GM19239 (cell line): ENCODE measurements at places on chromosomes 16 and 17.

DNA sequence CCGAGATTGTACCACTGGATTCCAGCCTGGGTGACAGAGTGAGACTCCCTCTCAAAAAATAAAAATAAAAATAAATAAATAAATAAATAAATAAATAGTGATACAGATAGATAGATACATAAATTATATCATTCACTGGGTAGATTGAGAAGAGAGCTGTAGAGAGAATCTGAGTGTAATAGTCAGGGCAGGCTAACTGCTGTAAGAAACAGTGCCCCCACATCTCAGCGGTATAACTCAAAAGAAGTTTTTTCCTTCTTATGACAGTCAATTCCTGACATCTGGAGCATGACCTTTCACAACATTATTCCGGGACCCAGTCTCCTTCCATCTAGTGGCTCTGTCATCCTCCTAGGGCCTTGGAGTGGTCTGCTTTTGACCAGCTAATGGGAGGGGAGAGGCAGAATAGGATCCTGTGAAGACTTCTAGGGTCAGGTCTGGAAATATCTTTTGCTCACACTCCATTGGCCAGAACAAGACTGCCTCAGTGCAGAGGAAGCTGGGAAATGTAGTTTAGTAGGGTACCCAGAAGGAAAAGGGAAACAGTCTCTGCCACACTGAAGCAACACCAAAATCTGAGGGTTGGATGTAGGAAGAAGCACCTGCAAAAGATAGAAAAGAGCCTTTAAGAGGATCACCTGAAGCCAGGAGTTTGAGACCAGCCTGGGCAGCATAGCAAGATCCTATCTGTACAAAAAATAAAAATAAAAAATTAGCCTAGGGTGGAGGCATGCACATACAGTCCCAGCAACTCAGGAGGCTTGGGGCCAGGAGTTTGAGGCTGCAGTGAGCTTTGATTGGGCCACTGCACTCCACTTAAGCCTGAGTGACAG lies 3.0 kb upstream of the QPRT start:
- no peak for DNase-seq

DNA sequence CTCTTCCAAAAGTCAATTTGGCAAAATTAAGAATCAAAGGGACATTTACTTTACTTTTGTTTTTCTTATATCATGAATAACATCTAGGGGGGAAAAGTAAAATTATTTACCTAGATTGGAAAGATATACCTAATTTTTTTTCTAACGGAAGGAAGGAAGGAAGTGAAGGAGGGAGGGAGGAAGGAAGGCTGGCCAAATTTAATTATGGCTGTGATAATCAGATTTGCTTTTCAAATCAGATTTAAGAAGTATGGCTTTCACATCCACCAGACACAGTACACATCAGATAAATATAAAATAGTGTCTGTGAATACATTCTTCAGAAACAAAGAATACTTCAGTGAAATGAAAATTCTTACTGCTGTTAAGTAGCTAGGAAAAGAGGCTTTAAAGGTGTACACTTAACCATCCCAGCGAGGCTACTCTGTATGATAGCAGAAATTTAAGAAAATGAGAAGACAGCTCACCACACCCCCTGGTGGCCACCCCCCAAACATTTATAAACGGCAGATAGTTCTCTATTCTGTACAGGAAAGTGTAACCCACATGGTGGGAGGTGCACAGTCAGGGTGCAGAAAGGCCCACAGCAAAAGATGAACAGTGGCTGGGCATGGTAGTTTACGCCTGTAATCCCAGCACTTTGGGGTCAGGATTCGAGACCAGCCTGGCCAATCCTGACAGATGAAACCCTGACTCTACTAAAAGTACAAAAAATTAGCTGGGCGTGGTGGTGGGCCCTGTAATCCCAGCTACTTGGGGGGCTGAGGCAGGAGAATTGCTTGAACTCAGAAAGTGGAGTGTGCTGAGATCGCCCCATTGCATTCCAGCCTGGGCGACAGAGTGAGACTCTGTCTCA lies 150.8 kb downstream of the SSH2 start:
- DNase-seq, result peak; percentile 50

- no peak for DNase-seq
Observed at GRCh38 chr17:488993-489757, 136.6 kb upstream of the RPH3AL start.

DNA sequence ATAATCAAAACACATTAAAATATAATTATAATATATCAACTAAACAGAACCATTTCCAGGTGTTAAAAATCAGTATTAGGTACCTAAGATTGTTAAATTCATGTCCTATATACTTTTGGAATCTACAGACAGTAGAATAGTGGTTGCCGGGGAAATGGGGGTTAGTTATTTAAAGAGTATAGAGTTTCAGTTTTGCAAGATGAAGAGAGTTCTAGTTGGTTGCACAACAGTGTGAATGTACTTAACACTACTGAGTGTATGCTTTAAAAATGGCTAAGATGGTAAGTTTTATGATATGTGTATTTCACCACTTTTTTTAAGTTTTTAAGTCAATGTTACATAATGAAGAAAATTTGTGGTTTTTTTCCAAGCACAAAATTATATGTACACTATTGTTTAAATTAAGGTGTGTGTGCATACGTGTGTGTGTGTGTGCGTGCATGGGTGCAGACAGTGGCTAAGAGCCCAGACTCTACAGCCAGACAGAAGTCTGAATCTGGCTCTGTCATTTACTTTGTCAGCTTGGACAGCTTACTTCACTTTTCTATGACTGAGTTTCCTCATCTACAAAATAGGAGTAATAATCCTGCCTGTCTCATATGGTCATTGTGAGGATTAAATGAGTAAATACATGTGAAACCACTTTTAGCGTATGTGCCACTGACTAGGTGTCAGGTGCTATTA lies 25.3 kb upstream of the PHAF1 start:
- DNase-seq, result no peak

DNA sequence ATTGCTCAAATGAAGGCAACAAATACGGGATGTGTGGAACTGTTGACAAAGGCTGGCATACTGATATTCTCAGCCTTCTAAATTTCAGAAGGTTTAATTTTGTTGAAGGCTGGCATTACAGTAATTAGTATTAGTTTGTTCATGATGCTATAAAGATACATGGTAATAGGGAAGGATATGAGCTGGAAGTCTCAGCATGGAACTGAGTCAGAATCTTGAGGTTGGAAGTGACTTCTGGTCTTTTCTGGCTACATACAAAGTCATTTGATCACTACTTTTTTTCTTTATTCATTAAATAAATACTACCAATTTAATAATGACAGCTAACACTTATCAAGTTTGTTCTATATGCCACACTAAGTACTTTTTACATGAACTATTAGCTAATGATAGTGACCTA lies 22.6 kb downstream of the RABEP1 start:
- no peak for DNase-seq

DNA sequence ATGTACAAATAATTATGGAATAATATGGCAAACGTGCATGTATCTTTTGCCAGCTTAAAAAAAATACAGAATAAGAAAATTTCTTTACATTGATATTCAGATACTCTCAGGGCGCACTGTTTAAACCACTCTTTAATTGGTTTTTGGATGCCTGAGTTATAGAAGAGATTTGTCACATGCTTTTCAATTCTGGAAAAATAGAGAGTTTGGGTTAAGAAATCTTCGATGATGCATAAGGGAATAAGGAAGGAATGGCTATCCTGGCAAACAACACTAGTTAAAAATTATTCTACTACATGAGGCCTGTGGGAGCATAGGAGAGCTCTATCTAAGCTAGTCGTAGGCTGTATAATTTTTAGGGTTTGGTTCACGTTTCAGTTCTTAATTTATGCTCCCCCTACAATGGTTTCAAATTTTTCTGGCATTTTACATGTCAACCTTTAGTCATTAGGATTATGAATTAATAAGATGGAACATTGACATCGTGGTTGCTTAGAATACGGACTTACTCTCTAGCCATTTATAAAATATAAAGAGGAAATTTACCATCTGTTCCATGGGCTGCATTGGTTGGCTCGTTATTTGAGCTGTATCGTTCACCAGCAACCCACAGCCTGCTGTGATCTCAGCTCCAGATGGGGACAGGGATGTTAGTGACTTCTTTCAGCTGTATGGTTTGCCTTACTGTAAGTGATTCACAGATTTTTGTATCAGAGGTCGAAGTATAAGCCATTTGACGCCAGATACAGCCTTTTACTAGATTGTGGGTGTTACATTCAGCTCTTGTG lies 15.9 kb downstream of the NARF start:
- DNase-seq, result no peak

GRCh38 chr16:70331588-70332358 lies 14.9 kb upstream of the DDX19A start:
- no peak for DNase-seq

DNA sequence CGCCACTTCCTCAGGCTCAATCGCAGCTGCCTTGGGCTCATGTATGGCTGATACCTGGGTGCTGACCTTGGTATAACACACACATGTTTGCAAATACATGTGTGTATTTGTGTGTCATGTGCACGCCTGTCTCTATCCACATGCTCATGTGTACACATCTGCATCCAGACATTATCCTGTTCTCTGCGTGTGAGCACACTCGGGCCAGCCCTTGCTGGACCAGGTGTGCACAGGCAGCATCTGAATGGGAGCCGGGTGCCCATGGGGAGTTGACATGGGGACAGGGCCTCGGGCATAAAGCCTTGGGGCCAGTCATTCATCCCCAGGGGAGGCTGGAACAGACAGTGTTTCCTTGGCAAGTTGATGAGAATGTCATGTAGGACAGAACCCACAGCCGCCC lies 29.1 kb upstream of the CRHR1 start:
- no peak for DNase-seq

GRCh38 chr16:86570558-86571529 lies 4.2 kb downstream of the FOXC2 start:
- no peak for DNase-seq

GRCh38 chr17:45222014-45222288 lies 266 bp downstream of the FMNL1 start:
- no peak for DNase-seq

DNA sequence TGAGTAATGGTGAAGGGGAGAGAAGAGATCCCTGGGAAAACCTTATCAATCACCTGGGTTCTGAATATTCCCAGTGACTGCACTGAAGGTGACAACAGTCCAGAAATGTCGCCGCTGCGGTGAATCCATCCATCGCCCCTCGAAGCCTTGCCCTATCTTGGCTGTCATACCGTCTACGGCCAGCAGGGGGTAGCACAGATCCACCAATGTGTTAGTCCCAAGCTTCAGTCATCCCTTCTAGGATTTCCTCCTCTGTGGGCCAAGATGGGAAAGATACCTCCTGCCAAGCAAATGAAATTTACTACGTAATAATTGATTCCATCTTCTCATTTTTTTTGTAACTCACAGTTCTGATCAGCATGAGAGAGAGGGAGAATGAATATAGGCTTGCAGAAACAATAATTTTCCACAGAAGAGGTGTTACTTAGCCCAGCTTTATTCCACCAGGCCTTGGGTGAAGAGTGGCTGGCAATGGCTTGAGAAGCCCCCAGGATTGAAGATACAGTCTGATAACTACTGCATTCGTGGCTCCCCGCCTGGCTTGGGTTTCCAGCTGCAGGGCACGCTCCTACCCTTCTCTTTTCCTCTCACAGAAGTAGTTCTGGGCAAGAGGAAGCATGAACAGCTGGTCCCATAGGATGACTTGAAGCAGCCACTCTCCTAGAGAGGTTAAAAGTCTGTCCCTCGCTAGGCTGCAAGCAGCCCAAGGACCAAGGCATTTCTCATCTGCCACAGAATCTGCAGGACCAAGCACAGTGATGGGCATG lies 2.6 kb upstream of the FMNL1 start:
- no peak for DNase-seq

DNA sequence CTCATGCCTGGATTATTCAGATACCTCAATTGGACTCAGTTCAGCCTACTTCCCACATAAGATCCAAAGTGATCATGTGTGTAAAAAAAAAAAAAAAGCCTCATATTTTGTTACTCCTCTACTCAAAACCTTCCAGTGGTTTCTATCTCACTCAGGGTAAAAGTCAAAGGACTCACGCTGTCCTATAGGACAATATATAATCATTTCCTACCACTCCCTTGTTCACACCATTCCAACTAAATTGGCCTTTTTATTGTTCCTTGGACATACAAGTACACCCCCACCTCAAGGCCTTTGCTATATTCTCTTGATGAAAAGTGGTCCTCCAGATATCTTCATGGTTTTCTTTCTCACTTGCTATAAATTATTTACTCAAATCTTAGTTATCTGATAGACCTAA lies 99.2 kb downstream of the USP32 start:
- no peak for DNase-seq

DNA sequence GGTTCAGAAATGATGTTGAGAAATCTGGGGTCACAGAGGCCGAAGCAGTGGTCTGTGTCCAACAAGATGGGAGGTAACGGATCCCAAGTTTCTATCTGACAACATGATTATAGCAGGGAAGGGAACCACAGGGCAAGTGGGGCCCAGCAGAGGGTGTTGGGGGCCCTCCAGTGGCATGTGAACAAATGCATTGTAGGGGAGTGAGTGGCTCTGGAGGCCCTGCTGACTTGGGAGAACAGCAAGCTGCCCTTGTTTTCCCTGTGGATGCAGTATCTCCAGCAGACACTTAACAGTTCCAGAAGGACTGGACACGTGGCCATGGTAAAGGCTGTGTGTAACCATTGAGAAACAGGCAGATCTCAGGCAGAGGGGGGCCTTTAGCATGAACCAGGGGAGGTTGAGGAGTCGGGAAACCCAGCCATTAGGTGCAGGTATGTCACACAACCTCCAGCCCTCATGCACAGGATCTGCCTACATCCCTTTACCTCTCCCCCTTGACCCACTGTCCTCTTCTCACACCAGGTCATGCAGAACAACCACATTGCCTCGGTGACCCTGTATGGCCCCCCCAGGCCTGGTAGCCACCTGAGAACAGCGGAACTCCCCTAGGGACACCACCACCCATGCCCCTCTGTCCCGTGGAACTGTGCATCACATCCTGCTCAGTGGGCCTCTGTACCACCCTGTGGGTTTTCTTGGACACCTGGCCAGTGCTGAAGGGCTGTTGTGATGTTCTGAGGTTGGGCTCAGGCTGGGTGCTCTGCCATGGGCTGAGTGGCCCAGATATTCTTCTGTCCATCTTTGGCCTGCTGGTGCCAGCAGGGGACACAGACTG lies 4.1 kb downstream of the B3GNT9 start:
- no peak for DNase-seq

GRCh38 chr17:27854163-27854562 lies 39.0 kb downstream of the LYRM9 start:
- no peak for DNase-seq

DNA sequence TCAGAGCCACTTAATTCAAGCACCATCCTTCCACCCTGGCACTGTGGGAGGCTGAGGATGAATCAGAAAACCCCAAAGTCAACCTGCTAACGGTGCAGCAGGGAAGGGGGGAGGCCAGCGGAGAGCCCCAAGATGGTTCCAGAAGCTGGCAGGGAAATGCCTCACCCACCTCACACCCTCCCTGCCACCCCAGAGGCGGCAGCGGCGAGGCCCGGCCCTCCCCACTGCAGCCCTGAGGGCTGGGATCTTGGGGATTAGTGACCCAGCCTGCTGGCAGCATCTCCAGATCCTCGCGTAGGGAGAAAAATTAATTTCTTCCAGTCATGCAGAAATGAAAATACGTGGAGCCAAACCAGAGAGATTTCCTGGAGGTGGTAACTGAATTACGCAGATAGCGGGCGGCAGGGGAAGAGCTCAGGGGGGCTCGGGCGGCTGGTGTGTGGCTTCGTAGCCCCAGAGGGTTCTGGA lies 38.2 kb downstream of the CBFA2T3 start:
- DNase-seq, result no peak

GRCh38 chr16:24077966-24078365 lies 178.2 kb upstream of the CACNG3 start:
- no peak for DNase-seq
